Fibroblast of gingiva (primary cell): ENCODE measurements at places on chromosomes 2 and 18.

GRCh38 chr2:37730037-37730818 lies 58.8 kb upstream of the CDC42EP3 start:
- no peak for DNase-seq

DNA sequence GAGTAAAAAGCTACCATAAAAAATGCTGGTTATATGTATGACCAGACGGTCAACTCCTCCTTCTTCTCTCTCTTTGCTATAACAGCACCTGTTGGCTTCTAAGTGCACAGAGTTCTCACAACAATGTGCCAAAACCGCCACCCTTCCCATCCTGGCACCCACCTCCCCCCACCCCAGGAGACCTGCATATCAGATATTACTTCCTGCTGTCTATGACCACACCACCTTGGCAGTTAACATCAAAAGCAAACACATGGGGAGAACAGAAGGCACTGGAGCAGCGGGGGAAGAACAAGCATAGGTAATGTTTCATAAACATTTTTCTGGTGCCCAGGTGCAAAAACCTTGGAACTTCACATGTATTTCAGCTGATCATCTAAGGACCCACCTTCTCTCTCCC lies 15.5 kb downstream of the SPRED2 start:
- no peak for DNase-seq

DNA sequence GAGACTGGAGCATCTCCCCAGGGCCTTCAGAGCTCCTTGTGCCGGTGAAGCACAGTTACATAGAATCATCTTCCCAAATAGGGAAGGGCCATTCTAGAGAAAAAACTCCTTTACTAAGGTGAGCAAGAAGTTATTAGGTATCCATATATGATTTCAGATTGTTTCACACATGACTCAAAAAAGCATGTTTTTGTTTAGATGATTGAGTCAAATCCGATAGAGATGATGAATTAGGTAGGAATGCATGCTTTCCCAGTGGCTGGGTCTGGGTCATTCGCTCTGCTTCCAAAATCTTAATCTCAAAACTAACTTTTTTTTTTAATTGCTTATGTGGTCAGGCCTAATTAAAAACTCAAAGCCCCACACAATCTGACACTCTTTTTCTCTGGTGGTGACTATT lies 3.8 kb downstream of the NT5C1B start:
- no peak for DNase-seq

GRCh38 chr2:18477293-18477692 lies 83.2 kb downstream of the RDH14 start:
- no peak for DNase-seq

DNA sequence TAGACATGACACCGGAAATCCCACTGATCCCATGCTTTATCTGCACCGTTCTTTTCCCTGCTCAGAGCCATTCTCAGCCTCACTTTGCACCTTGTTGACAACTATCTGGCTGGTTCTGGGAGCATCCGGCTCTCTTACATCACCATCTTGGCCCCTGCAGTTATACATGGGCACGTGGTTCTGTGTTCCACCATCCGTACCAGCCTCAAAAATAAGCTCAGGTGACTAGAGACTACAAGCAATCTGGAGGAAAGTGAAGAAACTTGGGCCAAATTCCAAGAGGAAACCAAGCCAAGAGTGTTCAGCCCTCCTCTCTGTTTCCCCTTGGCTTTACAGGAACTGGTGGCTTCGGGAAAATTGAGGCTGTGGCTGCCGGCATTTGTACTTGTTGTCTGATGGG lies 244.6 kb upstream of the ACVR2A start:
- DNase-seq: no peak

- no peak for DNase-seq
Observed at GRCh38 chr18:54641734-54642133, 50.7 kb downstream of the DYNAP start.

DNA sequence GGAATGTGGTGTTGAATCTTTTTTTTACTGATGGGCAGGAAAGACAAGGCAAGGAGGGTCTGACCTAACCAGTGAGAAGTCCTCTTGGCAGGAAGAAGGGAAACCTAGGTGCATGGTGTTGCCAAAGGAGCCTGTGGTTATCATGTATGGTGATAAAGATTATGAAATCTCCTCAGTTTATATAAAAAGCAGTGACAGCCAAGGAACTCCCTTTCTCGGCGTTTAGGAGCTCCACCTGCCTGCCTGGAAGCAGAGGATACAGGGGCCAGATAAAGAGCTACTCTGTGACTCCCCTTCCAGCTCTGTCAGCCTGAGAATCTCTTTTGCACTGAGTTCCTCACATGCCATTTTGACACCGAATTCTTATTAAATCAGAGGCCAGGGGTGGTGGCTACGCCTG lies 26.1 kb downstream of the COLEC12 start:
- no peak for DNase-seq

DNA sequence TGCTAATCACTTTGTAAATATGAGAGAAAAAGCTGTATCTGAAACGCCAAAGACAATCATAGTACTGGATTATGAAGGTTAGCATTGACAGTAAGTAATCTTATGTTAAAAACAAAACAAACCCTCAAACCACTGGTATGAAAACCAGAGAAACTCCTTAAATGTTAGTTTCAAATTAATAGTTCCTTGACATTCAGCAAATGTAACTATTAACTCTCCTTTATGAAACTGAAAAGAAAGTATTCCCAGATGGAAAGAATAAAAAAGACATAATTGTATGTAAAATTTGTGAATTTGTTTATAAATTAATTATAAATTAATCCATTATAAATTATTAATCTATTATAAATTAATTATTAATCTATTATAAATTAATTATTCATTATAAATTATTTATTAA lies 12.3 kb downstream of the FASTKD1 start:
- DNase-seq: no peak

GRCh38 chr2:164498836-164499235 lies 122.4 kb downstream of the GRB14 start:
- DNase-seq: no peak

- DNase-seq: no peak
Observed at GRCh38 chr2:54803783-54804751, 80.6 kb downstream of the EML6 start.

- DNase-seq: no peak
Observed at GRCh38 chr2:42865884-42866881, 73.8 kb upstream of the HAAO start.

GRCh38 chr18:58212274-58212673 lies 168.2 kb downstream of the NEDD4L start:
- DNase-seq: no peak

GRCh38 chr2:4291430-4291829 lies 588.1 kb downstream of the DCDC2C start:
- no peak for DNase-seq

GRCh38 chr2:8488001-8488738 lies 193.7 kb upstream of the ID2 start:
- no peak for DNase-seq

DNA sequence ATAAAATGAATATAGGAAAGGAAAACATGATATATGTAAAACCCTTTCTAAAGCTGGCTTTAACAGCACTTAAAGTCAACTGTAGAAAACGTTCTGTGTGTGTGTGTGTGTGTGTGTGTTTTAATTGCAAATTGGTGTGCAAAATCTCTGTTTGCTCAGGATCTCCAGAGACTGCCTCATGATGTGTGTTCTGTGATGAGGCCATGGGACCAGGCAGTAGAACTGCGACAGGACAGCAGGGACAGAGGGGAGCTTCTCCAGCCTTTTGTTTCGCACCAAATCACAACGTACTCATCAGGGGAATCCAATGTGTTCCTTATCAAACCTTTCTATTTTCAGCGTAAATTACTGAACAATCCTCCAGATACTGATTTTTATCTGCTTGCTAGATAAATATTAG lies 66.7 kb downstream of the NXPH2 start:
- no peak for DNase-seq

GRCh38 chr18:777021-777420 lies 35.0 kb downstream of the YES1 start:
- DNase-seq: peak; percentile 37

DNA sequence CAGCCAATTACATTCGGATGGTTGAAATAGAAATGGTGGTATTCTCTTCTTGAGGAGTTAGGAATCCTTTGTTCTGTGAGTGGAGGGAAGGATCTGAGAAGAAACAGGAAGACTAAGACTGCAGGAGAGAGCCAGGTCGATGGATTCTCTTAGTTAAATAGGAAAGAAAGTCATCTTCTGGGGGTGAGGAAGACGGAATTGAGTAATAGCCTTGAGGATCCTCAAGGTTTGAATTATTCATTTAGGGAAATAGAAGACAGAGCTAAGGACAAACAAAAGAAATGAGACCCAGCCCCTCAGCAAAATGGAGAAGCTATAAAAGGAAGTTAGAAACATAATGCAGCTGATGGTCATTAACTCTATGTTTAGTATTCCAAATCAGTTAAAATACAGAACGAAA lies 1.8 kb downstream of the LAPTM4A start:
- DNase-seq: peak; percentile 33

DNA sequence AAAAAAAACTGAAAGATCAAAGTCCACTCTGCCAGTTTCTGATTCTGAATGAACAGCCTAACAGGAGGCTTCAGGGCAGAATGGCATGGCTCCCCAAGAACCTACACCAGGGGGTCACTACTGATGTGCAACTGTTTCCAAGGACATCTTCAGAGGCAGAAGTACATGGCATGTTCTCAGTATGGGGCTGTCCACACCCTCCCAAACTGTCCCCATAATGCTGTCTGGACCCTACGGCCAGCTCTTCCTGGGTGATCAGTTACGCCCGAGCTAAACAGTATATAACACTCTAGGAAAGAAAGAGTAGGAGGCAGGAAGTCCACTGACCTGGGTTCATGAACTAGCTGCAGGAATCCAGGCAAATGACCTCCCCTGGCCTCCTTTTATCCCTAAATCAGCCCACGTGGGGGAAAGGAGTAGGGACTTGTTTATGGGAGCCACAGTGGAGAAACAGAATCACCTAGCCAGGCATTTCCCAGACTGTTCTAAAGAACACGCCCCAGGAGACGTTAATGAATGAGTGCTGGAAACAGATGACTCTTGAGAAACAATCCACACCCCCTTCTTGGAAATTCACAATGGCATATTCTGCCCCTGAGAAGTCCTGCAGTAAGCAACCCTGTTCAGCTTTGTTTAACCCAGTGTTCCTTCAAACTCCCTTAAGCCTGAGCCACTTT lies 2.5 kb downstream of the TMBIM1 start:
- peak; percentile 62 for DNase-seq

GRCh38 chr2:46858702-46859090 lies 56.9 kb downstream of the MCFD2 start:
- DNase-seq: peak; percentile 95

DNA sequence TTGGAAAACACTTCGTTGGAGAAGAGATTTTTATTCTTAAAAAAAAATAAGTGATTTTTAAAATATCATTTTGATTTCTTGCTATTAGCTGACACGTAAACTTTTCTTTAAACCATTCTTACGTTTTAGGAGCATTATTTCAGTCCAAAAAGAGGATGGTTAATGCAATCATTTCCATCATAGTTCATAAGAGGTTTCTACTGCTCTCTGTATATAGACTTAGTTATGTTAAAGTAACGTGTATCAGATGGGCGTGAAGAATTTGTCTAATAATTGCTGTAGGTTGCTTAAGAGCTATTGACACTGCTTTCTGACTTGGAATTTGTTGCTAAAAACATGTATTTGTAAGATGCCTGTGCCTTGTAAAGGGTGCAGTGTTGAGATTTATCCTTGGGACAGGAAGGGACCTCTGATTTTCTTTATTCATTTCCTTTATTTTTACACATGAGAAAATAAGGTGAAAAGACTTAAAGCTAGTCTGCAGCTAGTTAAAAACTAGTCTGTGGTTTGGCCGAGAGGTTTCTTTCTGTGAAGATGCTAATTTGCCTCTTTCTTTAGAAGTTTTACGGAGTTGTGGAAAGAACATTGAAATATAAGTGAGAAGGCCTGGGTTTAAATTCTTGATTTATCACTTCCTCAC lies 2.9 kb downstream of the ANKRD12 start:
- no peak for DNase-seq

DNA sequence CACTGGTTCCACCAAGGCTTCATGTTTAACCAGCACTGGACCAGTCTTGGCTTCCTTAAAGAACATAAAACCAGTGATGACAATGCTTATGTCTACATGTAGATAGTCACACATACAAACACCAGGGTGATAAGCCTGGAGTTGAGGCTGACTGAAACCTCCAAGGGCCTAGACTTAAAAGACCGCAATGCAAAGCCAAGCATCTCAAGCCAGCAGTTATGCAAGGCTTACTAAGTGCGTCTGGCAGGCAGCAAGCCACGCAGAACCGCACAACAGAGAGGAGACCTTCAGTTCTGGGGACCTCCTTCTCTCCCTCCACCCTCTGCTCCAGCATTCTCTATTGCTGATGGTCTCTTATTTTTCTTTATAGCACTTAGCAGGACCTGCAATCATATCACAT lies 63.2 kb upstream of the ACAA2 start:
- DNase-seq: no peak

GRCh38 chr2:57720728-57721627 lies 325.6 kb upstream of the VRK2 start:
- peak; percentile 39 for DNase-seq

DNA sequence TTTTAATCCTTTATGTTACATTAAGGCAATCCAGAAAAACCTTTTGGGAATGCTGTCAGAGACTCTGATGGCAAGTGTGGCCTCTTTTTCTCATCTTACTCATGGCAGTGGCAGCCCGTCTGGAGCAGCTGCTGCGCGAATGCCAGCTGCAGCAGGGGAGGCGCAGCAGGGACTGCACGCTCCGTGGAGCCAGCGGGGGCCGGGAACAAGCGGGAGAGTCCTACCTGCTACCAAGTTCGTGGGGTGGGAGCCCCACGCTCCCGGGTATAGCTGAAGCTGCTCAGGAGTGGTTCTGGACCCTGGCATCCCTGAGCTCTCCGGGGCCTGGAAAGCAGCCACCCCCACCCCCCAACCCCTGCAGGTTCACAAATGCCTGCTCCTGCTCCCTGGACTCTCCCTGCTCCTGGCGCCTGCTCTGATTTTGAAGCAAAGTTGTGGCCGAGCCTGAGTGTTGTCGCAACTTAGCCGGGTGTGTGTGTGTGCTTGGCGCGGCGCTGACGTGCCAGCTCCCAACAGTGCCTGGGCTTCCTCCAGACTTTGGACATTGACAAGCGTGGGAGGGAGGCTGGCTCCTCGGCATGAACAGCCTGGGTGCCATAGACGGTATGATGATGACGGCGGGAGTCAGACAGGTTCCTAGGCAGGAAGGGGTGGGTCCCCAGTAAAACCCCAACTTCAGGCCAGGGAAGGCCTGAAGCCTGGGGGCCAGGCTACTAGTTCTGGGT lies 21.7 kb downstream of the TMX3 start:
- DNase-seq: no peak

DNA sequence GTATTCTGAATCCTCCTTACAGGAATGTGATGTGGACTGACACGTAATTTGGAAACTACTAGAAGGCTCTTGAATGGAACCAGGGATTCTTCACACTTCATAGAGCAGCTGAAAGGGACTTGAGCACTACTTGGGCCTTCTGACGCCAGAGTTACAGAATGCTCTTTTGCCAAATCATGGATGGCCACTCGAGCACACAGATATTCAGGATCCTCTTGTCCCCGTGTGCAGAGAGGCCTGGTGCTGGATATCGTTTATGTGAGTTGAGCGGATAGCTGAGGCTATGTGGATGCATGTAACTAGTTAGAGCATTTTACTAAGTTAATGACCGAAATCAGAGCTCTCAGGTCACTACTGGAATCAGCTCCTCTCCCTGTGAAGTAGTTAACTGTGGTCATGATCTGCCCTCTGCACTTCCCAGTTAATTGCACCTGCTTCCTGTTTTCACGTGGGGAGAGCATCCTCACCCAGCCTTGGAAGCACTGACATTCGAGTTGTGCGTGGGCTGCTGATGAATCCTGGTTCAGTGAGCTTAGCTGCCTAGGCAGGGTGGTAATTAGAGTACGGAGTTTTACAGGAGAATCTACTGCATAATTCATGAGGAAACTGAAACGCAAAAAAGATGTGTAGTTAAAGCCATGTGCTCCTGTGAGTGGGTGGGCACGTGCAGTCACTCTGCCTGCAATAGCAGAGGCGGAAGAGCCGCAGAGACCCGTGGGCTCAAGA lies 5.2 kb upstream of the TPO start:
- DNase-seq: no peak
